ENCODE measurements at places on chromosomes 1 and 21.

DNA sequence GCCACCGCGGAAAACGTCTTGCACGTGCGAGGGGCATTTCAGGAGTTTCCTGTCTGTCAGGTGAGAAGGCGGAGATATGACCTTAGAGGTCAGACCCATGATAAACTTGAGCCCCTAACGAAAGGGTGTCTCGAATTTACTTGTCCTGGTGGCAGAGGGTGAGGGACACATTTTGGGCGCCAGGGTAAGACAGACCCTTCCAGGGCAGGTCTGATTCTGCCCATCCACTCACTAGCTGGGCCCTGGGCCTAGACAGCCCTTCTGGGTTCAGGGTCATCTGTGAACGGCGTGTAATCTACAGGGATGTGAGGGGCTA, 395 bp upstream of the CSRP1 start:
- DNase-seq: no peak

- no peak for DNase-seq
These were observed 1.0 kb upstream of the OR10J4 start for GRCh38 chr1:159430985-159431384.

DNA sequence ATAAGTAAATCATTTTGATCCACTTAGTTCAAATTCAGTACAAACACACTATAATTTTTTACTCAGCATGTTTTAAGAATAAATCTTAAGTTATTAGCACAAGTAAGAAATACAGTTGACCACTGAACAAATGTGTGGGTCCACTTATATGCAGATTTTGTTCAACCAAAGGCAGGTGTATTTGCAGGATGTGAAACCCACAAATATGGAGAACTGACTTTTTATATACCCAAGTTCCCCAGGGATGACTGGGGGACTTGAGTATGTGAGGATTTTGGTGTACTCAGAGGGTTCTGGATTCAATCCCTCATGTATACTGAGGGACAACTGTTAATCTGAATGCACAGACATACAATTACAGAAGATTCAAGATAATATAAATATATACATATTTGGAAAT, 25.7 kb upstream of the ERICH3 start:
- DNase-seq: no peak

DNA sequence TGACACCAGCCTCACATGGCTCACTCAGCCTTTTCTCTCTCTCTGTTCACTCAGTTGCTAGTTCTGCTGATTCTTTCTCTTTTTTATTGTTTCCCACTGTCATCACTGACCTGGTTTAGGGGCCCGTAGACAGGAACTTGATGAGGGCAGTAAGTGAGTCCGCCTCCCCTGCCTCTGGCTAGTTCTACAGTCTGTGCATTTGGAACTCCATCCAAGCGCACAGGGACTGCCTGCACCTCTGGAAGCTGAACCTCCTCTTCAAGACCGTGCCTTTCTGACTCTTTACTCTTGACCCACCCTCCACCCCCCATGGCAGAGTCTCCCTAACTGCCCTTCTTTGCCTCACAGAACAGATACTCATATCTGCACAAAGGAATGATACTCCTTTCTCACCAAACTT, 4.2 kb downstream of the TENT5C start:
- DNase-seq: no peak

DNA sequence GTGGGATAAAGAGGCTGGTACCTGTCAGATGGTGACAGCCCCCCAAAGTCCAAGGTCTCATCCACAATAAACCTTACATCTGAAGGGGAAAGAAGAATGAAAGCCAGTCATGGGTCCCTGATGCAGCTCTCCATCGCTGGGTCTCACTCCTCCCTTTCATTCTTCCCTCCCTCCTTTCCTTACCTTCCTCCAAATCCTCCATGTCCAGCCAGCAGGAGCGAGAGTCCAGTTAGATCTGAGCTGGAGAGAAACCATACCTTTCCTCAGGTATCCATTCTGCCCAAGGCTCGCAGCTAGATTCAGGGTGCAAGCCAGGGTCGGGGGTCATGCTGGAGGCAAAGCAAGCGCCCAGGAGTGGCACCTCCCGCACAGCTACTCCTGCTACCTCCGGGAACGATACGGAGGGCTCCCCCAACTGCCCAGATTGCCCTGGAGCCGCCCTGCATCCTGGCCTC, 421 bp downstream of the PSRC1 start:
- no peak for DNase-seq

DNA sequence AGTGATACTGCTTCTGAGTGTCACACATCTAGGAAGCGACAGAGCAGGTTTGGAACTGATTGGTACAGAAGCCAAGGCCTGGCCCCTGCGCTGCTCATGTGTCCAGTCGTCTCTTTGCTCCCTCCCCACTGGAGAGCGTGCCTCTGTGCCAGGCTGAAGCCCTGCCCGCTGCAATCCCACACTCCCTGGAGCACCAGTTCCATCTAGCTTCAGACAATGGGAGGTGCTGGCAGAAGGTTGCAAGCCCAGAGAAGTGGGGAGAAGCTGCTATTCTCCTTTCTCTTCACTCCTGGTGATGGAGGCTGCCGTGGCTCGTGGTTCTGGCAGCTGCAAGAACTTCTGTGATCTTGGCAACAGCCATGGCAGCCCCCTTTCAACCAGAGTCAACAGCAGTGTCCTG, 250.9 kb downstream of the MATN1 start:
- DNase-seq: no peak

GRCh38 chr1:165075725-165076370, 280.7 kb downstream of the LMX1A start:
- DNase-seq: no peak

GRCh38 chr1:33957854-33958253, 94.0 kb downstream of the HMGB4 start:
- DNase-seq: no peak

- DNase-seq: no peak
These were observed 118.4 kb downstream of the KCNN3 start for GRCh38 chr1:154751690-154752089.

GRCh38 chr1:200794506-200795065, 55.9 kb downstream of the CAMSAP2 start:
- no peak for DNase-seq

DNA sequence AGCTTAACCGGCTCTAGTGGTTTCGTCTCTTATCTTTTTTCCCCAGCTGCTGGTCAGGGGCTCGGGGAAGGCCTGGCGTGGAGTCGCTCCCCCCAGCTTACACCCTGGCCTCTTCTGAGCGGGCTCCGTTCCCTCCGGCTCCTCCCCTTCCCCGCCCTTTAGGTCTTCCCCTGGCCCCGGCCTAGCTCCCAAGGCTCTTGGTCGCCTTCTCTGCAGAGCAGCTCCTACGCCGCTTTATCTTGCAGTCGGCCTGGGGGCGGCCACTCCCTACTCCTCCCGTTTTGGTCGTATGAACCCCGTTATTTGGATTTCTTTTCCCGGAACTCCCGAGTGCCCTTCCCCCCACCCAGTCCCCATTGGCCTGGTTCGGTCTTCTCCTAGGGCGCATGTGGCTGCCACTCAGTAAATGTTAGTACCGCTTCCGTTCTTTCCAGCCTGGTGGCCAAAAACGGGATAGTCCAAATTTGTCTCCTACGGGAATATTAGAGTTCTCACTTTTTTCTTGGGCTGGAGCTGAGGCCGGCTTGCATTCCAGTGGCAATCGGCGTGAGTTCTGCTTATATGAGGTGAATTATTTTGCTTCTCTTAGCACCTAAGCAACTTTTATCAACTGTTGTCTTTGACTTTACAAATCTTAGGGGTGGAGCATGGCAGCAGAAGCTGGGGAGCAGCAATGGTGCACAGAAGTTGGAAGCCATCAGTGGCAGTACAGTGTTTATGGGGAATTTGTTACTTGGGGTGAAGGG, 467 bp downstream of the THRAP3 start:
- peak; percentile 63 for DNase-seq

DNA sequence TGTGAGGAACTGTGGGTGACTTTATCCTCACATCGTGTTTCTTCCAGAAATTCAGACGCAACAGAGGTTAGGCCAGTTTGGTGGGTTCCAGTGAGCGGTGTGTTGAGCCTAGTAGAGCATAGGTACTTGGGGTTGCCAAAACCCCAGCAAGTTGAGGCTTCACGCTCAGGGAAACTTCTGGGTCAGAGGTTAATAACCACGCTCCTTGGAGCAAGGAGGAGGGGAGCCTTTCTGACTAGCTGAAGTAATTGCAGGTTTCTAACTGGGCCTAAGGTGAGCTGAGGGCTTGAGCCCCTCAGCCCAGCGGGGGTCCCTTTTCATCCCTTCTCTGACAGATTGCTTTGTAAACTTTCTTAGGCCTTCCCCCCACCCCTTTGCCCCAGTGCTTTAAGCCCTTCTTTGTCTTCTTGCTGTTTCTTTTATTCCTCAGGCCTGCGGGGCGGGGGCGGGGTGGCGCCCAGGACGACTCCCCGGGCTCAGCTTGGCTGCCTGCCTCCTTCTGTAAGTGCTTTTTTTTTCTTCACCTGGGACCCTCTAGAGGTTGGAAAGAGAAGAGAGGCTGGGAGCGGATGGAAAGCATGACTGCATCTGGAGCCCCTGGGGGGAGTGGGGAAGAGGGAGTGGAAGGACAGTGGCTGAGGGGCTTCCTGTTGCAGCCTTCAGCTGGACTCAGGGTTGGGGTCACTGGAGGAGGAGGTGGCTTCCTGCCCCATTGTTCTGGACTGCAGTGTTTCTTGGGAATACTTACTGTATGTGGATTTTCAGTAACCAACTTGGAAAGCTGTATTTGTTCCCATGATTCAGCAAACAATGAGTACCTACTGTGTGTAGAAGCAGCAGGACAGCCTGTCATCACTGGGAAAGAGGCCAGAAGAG, 1.3 kb upstream of the ZNF436 start:
- no peak for DNase-seq

- peak; percentile 67 for DNase-seq
These were observed 4.5 kb downstream of the KCNJ9 start for GRCh38 chr1:160085686-160086455.

DNA sequence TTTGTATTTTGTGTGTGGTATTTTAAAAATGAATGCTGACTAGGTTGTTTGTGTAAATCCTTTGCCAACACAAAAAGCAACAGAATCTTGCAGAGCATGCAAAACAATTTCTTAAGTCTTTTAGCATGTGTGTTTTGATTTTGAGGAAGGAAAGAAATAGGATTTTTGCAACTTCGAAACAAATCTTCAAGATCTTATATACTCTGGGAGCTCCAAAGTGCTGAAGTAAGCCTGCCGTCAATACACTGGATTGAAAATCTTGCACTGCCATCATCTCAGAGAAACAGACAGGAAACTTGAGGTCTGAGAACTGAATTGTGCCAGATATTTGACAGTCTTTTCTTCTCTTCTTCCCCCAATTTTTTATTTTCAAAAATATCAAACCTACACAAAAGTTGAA, 29.3 kb upstream of the DISP1 start:
- DNase-seq: no peak

DNA sequence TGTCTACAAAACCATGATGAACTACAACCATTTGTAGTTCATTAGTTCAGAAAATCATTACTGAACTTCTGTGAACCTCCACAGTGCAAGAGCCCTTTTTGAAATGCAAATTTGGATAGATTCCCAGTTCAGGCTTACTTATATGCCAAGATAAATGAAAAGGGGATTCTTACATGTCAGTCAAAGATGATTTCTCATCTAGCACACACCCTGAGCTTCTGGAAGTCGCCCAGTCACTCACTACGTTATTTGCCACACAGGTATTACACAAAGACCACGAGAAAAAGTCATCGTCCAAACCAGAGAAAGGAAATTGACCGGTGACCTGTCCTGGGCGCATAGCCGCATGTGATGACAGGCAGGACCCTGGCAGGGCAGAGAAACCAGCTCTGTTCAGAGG, 41.8 kb downstream of the ETS2 start:
- DNase-seq: no peak

DNA sequence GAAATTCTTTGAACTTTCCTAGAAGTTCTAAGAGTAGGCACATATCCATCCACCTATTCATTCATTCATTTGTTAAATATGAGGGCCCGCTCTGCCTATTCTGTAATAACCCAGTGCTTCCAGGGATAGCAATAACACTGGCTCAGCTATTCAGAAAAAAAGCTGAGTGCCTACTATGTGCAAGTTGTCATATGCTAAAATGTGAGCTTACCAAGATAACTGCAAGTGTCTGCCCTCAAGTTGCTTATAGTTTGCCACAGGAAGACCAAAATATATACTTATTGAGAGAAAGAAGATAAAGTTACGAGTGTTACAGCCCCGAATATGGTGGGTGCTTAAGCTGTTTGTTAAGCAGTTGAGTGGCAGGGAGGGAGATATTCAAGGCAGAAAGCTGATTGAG, 39.6 kb downstream of the CD55 start:
- no peak for DNase-seq

GRCh38 chr1:21271550-21271949, 18.7 kb downstream of the ECE1 start:
- no peak for DNase-seq

GRCh38 chr1:147625362-147625995, 44.8 kb downstream of the ACP6 start:
- DNase-seq: no peak

- DNase-seq: peak; percentile 36
These were observed 22.7 kb upstream of the ARF1 start for GRCh38 chr1:228059634-228060457.

GRCh38 chr1:54262244-54262643, 62.3 kb downstream of the MRPL37 start:
- no peak for DNase-seq

GRCh38 chr1:227952374-227953021, 4.8 kb upstream of the WNT9A start:
- no peak for DNase-seq

DNA sequence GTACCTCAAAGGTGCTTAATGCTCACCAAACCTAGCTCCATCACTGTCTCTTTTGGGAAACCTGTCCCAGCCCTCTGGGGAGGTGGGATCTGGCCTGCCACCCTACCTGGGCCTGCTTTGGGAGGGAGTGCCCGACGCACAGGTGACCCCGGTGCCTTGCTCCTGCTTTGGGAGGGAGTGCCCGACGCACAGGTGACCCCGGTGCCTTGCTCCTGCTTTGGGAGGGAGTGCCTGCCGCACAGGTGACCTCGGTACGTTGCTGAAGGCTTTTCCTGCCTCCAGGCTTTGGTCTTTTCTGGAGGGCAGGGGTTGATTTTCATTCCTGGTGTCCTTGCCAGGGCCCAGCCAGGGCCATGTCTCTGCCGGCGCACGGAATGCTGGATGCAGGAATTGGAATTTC, 25.2 kb upstream of the C1orf174 start:
- DNase-seq: no peak

DNA sequence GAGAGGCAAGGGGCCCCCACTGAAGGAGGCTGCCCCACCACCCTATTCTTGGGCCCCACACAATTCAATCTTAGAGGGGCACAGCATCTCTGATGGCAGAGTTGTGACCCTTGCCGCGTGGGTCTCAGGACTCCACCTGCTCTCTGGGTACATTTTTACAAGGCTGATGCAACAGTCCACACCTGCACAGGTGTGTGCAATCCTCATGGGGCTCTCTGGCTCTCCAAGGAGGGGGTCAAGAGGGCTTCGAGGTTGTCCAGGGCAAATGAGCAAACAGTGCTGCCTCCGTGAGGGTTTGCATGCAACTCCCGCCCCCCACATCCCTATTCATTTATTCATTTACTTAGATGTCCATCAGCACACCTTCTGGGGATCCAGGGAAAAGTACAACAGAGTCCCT, 81.6 kb upstream of the IFFO2 start:
- no peak for DNase-seq

Measured in activated CD8-positive, alpha-beta memory T cell treated with anti-CD3 and anti-CD28 coated beads for 1 hour (primary cell).